Endothelial cell of umbilical vein (primary cell): ENCODE measurements at places on chromosomes 12 and 14. TPM values are rescaled to one million over a fixed set of nuclear protein-coding genes. Genes with fewer than 3 reads are reported as not detected.

DNA sequence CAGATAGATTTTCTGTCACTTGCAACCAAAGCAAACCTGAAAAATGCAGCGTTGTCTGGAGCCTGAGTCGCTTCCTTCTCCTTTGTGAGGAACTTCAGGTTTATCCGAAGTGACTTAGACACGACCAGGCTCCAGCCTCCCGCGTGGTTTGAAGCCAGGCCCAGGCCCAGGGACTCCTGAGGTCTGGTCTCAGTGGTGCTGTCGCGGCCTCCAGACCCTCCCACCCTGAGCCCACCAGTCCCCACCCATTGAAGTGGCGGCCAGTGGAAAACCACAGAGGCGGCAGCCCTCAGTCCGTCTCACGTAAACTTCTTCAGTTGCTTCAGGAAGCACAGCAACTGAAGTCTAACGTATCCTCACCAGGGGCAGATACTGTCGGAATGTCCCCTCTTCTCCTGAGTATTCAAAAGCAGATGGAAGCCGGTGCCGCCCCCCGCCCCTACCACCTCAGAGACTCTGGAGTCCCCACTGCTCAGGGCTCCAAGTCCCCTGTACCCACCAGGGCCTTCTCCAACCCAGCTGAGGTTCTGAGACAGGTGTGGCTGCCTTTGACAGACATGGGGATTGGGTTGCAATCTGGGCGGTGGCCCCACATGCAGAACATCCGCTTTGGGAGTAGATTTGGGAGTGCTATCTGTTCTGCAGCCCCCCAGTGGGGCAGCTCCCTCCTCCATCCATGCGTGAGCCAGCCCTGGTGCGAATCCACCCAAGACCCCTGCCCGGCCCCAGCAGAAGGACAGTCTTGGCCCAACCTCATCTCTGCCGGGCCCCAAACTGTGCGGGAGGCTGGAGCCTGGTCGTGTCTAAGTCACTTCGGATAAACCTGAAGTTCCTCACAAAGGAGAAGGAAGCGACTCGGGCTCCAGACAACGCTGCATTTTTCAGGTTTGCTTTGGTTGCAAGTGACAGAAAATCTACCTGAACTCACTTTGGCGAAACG is 26.6 kb upstream of the GALNT9 start:
- DNase-seq, result no peak

RIN3 gene
- polyA plus RNA-seq, result 5.1 and 5.8 TPM in 2 replicates

DNA sequence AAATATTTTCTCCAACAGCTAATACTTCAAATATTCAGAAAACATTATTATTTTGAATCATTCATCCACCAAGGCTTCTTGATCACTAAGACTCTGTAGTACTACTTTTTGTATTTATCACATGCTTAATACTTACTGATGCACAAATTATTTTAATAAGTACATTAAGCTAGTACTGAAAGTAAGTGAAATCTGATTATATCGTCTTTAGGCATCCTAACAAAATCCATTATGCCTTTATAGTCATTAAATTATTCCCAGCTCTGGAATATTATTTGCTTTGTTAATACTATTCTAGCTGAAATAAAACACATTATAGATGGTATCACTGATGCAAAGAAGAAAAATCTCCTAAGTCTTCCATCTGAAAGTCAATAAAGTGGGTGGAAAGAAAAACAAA is 75.1 kb upstream of the TTC7B start:
- DNase-seq, result no peak

PLD4 gene
- 0.01 and 0.03 TPM in 2 replicates for polyA plus RNA-seq

DNA sequence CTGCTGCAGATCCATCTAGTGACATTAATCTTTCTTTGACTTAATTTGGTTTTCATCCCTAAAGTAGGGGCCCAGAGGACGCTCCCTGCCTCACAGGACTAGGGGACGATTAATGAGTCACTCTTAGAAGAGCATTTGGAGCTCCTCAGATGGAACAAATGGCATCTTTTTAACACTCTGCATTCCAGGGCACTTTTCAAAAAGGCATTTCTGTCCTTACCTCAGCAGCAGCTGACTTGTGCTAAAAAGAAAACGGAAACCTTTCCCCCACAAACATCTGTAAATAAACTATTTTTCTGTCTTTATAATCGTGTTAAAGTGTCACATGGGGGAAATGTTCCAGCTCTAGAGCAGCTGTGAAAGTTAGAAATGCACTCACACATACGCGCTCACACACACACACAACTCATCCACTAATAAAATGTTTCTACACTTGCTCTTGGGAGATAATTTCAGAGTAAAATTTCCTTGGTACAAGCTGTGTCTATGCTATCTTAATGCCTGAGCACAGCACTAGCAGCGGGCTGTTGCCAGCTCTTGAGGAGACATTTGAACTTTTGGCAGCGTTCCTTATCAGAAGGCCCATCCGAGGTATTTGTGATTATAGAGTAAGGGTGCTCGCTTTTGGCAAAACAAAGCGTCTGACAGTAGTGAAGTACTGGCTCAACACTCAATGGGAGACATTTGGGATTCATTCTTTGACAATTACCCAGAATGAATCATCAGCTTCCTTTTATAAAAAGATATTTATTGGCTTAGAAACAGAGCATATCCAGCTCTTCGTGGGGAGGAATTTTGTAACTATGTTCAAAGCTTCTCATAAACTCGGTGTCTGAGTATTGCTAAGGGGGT is 141.3 kb downstream of the PLXNC1 start:
- DNase-seq, result peak; percentile 42

CLEC1B gene
- not detected in 2 replicates for polyA plus RNA-seq

DNA sequence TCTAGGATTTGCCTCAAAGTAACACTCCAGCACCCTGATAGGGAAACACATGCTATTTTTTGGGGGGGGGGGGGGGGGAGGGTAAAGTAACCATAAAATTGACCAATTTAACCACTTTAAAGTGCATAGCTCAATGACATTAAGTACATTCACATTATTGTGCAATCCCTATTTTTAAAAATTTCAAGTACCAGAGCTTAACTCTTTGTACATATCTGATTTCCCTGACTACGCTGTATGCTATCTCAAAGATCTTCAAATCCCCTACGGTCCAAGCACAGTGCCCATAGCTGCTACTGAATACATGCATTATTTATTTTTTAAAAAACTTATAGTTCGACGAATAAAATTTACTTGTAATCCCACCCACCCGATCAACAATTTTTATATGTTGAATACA is 63.0 kb downstream of the BCL2L14 start:
- no peak for DNase-seq

DNA sequence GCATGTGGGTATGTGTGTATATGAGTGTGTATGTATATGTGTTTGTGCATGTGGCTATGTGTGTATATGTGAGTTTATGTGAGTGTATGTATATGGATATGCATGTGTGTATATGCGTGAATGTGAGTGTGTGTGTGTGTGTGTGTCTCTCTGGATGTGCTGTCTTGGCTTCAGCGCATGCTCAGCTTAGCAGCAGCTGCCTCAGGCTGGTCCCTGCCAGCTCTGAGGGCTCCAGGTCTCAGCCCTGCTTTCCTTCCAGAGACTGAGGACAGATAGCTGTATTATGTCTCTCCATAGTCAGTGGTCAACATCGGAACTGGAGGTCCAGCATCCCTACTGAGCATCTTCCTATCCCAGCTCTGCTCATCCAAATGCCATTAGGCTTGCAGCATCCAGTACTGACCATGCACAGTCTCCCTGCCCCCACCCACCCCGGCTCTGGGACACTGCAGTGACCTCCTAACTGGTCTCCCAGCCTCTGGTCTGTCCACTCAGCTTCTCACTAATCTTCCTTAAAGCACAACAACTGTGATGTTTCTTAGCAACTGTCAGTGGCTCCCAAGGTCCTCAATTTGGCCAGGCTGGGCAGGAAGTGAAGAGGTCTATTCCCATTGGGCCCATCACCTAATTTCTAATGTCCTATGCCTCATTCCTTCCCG is 22.8 kb downstream of the FAIM2 start:
- no peak for DNase-seq

- DNase-seq, result no peak
These were observed 134.0 kb downstream of the PRKCH start for GRCh38 chr14:61455351-61455750.

AQP2 gene
- polyA plus RNA-seq, result not detected in 2 replicates

CEBPE gene
- polyA plus RNA-seq, result not detected in 2 replicates

FOXN4 gene
- not detected in 2 replicates for polyA plus RNA-seq

DNA sequence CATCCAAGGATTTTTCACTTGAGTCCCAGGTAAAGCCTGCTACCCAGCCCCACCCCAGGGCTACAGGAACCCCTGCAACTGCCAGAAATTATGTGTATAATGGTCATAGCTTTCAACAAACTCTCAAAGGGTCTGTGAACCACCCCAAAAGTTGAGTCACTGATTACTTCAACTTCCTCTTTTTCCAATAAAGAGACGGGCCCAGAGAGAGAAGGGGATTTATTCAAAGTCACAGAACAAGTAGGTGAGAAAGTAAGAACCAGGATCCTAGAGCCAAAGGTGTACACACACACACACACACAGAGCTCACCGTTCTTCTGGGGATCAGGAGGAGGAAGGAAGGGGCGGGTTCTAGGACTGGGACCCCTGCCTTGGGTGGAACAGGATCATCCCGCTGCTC is 4.8 kb upstream of the ITPK1 start:
- DNase-seq, result no peak

MYF6 gene
- polyA plus RNA-seq, result not detected in 2 replicates

GRCh38 chr12:54373649-54374561 is 9.6 kb upstream of the GPR84 start:
- DNase-seq, result no peak

DNA sequence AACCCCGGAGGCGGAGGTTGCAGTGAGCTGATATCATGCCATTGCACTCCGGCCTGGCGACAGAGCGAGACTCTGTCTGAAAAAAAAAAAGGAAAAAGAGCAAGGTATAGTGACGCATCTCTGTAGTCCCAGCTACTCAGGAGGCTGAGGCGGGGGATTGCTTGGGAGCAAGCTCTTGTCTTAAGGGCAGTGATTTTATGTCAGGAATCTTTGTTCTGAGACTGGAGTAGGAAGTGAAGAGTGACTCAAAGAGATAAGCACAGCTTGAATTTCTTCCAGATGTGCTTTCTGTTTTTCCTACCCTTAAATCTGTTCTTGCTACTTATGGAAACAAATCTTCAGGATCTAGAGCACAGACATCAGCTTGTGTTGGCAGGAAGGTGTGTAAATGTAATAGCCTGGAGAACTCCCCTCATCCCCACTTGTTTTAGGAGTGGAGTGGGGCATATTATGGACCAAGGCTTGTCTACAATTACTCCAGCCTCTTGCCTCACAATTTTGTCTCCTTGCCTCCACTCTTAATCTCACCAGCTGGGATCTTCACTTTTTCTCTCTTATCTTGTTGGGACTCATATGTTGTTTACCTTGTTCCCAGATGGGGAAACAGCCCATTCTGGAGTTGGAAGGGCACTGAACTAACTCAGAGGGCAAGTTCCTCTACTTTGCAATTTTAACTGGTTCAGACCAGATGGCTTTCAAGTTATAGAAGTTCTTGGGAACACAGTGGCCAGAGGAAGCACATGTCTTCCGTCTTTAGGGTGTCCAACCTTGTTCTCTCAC is 7.5 kb downstream of the TMED2 start:
- peak; percentile 43 for DNase-seq

DNA sequence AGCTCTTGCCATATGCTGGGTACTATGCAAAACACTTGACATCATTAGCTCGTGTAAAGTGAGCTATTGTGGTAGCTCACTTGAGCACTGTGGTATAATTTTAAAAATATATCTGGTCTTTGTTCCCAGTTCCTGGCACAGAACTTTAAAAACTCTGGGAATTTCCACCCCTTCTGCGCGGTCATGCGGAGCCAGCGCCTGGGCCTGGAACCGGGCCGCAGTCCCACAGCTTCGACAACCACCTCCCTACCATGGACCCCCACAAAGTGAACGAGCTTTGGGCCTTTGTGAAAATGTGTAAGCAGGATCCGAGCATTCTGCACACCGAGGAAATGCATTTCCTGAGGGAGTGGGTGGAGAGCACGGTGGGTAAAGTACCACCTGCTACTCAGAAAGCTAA is 123.1 kb downstream of the NUAK1 start:
- DNase-seq, result no peak

DNA sequence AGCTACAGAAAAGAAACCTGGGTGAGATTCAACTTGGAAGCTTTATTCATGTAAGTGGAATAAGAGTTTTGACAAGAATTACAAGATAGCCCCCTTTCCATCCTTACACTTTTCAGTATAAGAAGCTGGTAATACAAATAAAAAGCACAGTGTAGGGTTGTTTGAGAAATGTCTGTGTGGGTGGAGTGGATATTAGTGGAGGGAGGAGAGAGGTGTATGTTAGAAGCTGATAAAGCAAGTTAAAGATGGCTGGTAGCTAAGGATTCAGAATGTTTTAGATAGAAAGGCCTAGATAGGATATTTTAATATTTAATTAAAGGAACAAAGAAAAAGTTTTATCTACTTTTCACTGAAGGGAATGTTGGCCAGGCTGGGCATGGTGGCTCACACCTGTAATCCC is 12.5 kb downstream of the CFAP54 start:
- DNase-seq, result no peak

DNA sequence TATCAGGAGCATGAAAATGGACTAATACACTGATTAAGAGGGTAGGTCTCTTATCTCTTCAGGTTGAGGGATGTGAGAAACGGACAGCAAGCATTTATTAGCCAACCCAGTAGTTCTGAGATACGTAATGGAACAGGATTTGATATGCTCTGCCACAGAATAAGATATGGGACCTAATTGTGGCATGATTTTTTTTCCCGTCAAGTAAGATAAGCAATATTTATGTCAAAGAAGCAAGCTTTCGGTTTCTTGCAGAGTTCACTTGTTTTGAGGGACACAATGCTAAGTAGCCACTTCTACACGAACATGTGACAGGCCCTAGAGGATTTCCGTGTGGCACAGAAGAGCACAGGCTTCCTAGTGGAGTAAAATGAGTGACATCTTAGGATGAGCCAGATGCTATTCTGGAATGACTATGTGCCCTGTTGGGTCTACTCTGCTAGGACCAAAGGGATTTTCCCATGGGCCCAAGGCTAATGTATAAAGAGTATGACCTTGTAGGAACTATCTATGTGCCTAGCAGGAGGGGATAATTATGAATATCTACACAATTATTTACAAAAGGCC is 57.9 kb downstream of the SLC38A1 start:
- no peak for DNase-seq

NPAS3 gene
- polyA plus RNA-seq, result 0.06 and 0.10 TPM in 2 replicates

GRCh38 chr12:1834186-1834925 is 14.0 kb downstream of the LRTM2 start:
- no peak for DNase-seq

DNA sequence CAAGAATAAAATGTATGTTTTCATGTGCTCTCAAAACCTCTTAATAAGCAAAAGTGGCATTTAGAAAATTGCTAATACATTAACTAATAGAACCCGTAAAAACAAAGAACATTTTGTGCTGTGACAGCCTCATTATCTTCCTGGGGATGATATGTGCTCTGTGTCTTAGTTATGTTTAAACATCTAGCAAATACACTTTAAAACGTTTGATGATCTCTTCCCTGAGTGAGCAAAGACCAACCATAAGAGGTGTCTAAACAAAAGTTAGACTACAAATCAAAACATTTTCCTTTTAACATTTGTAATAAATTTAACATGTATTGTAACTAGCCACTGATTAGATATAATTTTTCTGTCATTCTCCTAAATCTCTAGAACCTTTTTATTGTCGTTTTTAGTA is 95.8 kb downstream of the SOX5 start:
- DNase-seq, result no peak

- DNase-seq, result no peak
These were observed 13.8 kb downstream of the TESC start for GRCh38 chr12:117085318-117085947.

SDR9C7 gene
- not detected in 2 replicates for polyA plus RNA-seq

GRCh38 chr14:71373773-71374172 is 466.5 kb downstream of the PCNX1 start:
- no peak for DNase-seq
